ENCODE measurements at places on chromosomes 6 and 20. TPM values are rescaled to one million over a fixed set of nuclear protein-coding genes. Genes with fewer than 3 reads are reported as not detected.

CLDN20 gene
- polyA plus RNA-seq, result 0.63 TPM

FOXF2 gene
- polyA plus RNA-seq, result 0.35 TPM

CCM2L gene
- polyA plus RNA-seq, result 6.4 TPM

CD83 gene
- polyA plus RNA-seq, result 11.7 TPM

ZC2HC1B gene
- not detected for polyA plus RNA-seq

FKBP1C gene
- 3.0 TPM for polyA plus RNA-seq

PGC gene
- polyA plus RNA-seq, result 0.26 TPM

DYNLT2 gene
- 10.5 TPM for polyA plus RNA-seq

CRISP2 gene
- polyA plus RNA-seq, result not detected

CDH26 gene
- 0.54 TPM for polyA plus RNA-seq

Measured in left renal pelvis (tissue), 4 donors.